ENCODE measurements at places on chromosomes 1 and 21. TPM values are rescaled to one million over a fixed set of nuclear protein-coding genes. Genes with fewer than 3 reads are reported as not detected.
A peak's percentile ranks its signal among the peaks of the same experiment; 100 is the strongest.

The AADACL3 gene
- not detected for total RNA-seq

The SIM2 gene
- total RNA-seq: 0.47 TPM

The PIK3C2B gene
- total RNA-seq: 28.7 TPM

The PPP1R8 gene
- 65.1 TPM for total RNA-seq

The NHLH1 gene
- 1.2 TPM for total RNA-seq

The FAM151A gene
- not detected for total RNA-seq

The KRTAP13-2 gene
- total RNA-seq: not detected

The NCMAP gene
- not detected for total RNA-seq

The KCNH1 gene
- not detected for total RNA-seq

- H3K27me3 ChIP-seq: no peaks in the 10 kb centered on the region
- no peak overlapping the region for H3K4me3 ChIP-seq
Observed at GRCh38 chr1:52532731-52533327, 20.1 kb downstream of the TUT4 start.

DNA sequence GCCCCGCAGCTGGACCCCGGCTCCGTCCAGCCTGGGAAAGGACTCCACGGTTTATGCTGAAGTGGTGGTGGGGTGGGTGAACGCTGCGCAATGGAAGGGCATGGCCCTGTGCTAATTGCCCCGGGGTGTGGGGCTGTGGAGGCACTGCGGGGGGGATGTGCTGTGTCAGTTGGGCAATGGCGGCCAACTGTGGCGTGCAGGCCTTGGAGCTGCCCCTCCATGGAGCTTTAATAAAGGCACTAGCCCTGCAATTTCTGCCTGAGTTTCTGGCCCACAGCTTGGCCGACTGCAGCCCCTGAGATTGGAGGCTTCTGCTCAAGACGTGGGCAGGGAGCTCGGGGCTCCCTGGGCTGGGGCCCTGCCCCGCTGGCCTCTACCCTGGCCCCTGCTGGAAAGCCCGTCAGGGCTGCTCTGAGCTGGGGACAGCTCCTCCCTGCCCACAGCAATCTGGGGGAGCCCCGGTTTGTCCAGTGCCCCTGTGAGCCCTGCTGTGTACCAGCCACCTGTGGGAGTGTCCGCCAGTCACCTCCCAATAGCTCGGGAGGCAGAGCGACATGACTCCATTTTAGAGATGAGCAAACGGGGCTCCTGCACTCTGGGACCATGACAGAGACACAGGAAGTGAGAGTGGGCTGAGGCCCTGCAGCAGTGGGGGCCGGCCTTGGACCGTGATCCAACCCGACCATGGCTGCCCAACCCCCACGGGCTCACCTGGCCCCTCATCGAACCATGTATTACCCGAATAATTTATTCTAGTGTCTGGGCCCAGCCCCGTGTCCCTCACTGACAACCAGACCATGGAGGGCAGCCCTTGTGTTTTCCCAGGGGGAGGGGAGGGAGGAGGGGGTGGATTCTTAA is 8.7 kb upstream of the TNFRSF14 start:
- no peaks in the 10 kb centered on the region for H3K36me3 ChIP-seq
- peak overlapping the region; percentile 88 for H3K4me3 ChIP-seq
- peak; percentile 75 for DNase-seq
- H3K27ac ChIP-seq: peak overlapping the region; percentile 90
- no peaks in the 10 kb centered on the region for H3K4me1 ChIP-seq
- H3K27me3 ChIP-seq: no peaks in the 10 kb centered on the region

GRCh38 chr1:238476841-238477240 is 586.1 kb upstream of the ZP4 start:
- no peaks in the 10 kb centered on the region for H3K36me3 ChIP-seq
- no peak overlapping the region for H3K4me3 ChIP-seq
- no peaks in the 10 kb centered on the region for H3K4me1 ChIP-seq
- H3K27me3 ChIP-seq: no peaks in the 10 kb centered on the region

DNA sequence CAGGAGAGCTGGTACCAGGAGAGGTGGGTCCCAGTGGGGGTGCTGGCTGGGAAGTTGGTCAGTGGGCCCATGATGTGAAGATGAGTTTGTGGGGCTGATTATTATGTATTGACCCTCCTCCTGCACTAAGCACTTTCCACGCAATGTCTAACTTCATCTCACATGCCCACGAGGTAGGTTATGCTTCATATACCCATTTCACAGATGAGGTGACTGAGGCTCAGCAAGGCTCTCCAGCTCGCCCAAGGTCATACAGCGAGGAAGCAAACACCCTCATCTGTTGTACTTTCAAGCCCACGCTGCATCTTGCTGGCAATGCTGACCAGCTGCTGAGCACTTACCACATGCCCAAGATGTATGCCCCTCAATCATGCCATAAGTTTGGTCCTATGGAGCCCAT is 175.8 kb downstream of the GRIK3 start:
- H3K27ac ChIP-seq: no peak overlapping the region
- peaks cover 5% of the 10 kb centered on the region for H3K27me3 ChIP-seq
- no peaks in the 10 kb centered on the region for H3K4me1 ChIP-seq

GRCh38 chr21:34345091-34345871 is 18.5 kb upstream of the KCNE2 start:
- H3K4me1 ChIP-seq: peaks cover 11% of the 10 kb centered on the region
- H3K27ac ChIP-seq: no peak overlapping the region
- no peak for DNase-seq
- no peaks in the 10 kb centered on the region for H3K36me3 ChIP-seq

- H3K4me1 ChIP-seq: no peaks in the 10 kb centered on the region
- H3K27ac ChIP-seq: no peak overlapping the region
- DNase-seq: no peak
Observed at GRCh38 chr21:44263221-44263760, 1.6 kb upstream of the DNMT3L start.

- H3K36me3 ChIP-seq: no peaks in the 10 kb centered on the region
- no peaks in the 10 kb centered on the region for H3K4me1 ChIP-seq
- peaks cover 9% of the 10 kb centered on the region for H3K27me3 ChIP-seq
- H3K27ac ChIP-seq: no peak overlapping the region
- no peak overlapping the region for H3K4me3 ChIP-seq
Observed at GRCh38 chr1:24090736-24091135, 21.2 kb downstream of the MYOM3 start.

DNA sequence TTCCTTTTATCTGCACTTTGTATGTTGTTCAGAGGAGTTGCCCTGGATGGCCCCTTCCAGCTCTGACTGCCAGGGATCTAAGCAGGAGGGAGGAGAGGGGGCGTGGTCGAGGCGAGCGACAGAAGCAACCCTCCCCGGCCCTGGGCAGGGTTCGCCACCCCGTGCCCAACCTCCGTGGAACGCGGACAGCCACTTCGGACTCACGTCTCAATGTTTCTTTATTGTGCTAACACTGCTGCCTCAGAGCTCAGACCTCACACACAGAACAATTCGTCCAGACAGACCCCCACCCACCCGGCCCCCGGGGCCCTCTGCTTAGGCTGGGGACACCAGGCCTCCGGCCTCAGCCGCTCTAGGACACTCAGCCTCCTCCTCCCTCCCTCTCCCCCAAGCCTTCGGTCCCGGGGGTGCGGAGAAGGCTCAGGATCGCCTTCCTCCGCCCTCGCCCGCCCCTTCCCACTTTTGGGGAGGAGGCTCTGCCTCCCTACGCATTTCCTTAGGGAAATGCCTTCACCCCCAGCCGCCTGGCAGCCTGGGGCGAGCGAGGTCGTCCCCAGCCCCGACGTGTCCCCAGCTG is 8.3 kb downstream of the VSIG8 start:
- H3K27me3 ChIP-seq: no peaks in the 10 kb centered on the region
- peaks cover 13% of the 10 kb centered on the region for H3K4me1 ChIP-seq
- H3K27ac ChIP-seq: no peak overlapping the region
- peak overlapping the region; percentile 73 for H3K4me3 ChIP-seq

- no peak overlapping the region for H3K27ac ChIP-seq
- H3K36me3 ChIP-seq: peaks cover 5% of the 10 kb centered on the region
- H3K27me3 ChIP-seq: peaks cover 45% of the 10 kb centered on the region
- peaks cover 7% of the 10 kb centered on the region for H3K4me1 ChIP-seq
- H3K4me3 ChIP-seq: no peak overlapping the region
Observed at GRCh38 chr1:34926156-34926555, 3.3 kb downstream of the DLGAP3 start.

Data from natural killer cell treated with Interleukin-12 subunit alpha and Interleukin-12 subunit beta and Interleukin-15 and Interleukin-18, amount 100 ng/mL, for 72 hours (primary cell).